ENCODE measurements at places on chromosomes 1 and 21.
A peak's percentile ranks its signal among the peaks of the same experiment; 100 is the strongest.

- no peak for DNase-seq
Measured at GRCh38 chr1:11581445-11581991, 72.7 kb downstream of the FBXO2 start.

DNA sequence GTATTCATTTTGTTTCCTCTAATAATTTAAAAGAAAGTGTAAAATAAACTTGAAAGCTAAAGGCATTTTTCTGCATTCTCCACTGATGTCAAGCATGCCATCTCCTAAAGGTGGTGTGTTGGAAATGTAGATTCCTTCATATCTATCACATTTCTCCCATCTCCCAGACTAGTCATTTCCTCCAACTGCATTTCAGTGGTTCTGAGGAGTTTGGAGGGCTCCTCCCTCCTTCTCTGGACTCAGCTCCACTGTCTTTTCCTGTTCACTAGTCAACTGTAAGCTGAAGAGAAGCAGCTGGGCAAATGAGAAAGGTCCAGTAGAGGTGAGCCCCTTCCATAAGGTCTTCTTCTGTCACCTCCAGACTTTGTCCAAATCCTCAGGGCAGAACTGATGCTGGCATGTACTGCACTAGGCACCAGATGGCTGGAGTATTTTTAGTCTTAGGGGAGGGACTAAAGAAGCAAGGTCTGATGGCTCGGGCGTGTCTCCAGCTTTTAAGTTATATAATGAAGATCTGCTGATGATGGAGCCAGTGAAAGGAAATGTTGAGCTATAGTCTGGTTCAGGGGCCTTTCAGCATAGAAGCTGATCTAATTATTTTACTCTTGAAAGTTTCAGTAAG, 186.1 kb downstream of the NTNG1 start:
- no peak for DNase-seq

- no peak for DNase-seq
Measured at GRCh38 chr1:117562581-117563491, 43.0 kb upstream of the TENT5C start.

GRCh38 chr1:158979229-158979628, 30.5 kb upstream of the IFI16 start:
- no peak for DNase-seq

DNA sequence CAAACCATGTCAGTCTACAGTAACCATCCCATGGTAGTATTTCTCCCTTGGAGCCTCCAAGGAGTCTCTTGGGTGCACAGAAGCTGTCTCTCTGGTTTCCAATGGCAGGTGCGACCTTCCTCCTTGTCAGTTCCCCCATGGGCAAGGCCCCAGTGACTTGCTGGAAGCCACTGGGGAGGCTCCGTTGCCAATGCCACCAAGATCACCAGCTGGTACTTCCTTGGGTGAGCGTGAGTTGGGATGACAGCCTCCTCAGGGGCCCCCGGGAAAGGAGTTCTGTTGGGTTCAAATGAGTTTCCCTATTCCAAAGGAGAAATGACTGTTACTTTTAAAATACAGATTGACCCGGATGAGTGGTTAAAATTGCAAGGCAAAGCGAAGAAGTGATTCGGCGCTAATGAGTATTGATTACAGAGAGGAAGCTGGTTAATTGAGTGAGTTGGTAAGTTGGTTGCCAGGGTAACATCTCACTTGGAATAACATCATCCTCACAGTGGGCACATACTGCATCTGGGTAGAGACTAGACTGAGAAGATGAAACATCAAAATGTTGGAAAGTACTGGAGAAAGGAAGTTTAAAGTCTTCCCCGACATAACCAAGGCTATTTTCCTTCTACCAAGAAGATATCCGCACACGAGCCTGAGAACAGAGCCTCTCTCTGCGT, 53.0 kb upstream of the LAPTM5 start:
- DNase-seq: no peak

GRCh38 chr1:37595440-37596181, at the start of gene GNL2:
Gene GNL2, minus strand, starts transcription at chr1:37595937. Its CDS starts 115 bp downstream, at chr1:37595822.
- peak; percentile 78 for DNase-seq

DNA sequence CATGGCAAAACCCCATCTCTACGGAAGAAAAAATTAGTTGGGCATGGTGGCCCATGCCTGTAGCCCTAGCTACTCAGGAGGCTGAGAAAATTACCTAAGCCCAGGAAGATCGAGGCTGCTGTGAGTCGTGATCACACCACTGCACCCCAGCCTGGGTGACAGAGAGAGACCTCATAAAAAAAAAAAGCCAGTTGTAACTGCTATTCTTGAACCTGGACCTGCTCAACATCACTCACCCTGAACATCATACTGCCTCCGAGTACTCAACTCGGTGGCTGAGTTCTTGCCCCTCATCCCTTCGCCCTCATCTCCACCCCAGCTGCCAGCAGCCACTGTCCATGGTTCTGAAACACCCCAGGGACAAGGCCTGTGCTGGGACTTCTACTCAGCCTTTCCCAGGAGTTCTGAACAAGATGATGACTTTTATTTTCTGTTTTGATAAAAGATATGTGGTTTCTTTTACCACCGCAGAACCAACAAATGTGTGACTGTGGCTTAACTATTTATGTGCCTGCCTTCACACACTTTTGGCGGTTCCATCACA, 5.4 kb upstream of the DISP3 start:
- DNase-seq: no peak

GRCh38 chr1:19455353-19455752, 30.0 kb downstream of the CAPZB start:
- DNase-seq: no peak

Data from epithelial cell of prostate (primary cell).